ENCODE measurements at places on chromosomes 13 and 19.

GRCh38 chr19:28508666-28509065, 704.3 kb downstream of the UQCRFS1 start:
- no peak for DNase-seq

DNA sequence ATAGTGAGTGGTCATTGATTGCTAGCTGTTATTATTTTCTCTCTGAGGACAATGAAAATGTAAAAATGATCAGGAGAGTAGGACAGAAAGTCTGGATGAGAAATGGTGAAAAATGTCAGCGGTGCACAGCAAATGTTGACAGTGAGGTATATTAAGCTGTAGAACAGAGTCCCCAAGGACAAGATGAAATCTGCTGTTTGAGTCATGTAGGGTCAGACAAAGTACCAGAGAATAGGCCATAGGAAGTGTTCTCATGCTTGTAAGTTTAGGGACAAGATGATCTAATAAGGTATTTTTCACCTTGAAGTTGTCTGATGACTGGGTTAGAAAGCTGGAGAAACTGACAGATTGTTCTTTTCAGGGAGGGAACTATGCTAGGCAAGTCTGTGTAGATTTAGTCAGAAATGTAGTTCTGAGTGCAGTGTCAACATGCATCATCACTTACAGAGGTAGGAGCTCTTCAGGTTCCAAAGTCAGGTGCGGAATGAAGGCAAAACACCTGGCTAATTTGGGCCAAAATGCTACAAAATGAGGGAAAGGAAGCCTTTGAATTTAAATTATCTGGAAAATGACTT, 369.3 kb downstream of the DLEU7 start:
- peak; percentile 17 for DNase-seq

DNA sequence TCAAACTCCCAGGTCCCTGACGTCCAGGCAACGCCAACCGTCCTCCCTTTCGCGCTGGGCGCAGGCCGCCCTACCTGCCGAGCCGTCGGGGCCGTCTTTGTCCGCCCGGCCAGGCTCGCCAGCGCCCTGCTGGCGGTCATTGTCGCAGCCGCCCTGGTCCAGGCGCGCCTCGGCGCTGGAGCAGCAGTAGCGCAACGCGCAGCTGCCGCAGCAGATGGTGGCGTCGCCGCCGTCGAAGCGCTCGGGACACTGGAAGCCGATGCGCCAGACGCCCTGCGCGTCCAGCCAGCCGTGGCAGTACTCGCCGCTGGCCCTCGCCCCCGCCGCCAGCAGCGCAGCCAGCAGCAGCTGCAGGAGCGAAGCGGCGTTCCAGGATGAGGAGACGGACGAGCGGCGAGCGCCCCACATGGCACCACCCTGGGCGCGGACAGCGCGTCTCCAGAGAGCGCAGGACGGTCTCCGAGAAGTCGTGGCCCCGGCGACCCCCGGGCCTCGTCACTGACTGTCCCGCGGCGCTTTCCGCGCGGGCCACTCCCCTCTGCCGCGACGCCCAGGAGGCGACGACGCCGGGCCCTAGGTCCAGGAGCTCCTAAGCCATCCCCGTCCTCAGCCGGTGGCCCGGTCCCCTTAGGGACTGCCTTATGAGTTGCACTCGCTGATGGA, 1.1 kb downstream of the SHISA2 start:
- peak; percentile 71 for DNase-seq

DNA sequence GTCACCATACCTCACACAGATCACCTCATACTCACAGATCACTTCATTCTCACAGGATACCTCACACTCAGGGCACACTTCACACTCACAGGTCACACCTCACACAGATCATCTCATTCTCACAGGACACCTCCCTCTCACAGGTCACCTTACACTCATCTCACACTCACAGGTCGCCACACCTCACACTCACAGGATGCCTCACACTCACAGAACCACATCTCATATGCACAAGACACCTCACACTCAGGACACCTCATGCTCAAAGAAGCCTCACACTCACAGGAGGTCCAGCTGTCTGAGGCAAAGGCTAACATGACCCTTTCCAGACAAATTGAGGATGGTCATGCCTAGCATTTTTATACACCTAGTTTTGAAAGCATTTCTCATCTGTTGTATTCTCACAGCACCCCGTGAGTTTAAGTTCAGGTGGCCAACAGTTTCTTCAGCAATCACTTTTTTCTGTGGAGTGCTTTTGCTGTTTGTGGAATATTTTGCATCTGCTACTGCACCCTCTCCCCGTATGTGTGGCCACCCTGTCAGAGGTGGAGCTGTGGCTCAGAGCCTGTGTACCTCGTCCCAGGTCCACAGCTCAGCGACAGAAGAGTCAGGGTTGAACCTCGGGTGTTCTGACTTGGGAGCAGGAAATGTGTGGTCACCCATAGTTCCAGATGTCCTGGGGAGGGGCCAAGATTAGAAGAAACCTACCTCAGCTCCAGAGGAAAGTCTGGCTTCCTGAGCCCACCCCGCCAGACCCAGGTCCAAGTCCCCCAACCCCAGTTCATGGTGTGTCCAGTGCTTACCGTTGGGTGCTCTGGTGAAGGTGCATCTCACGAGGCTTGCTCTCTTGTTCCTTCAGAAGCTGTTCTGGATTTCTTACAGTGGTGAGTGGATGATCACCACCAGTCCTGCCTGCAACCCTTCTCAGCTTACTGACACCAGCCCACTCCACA, 7.6 kb downstream of the F7 start:
- DNase-seq: no peak

DNA sequence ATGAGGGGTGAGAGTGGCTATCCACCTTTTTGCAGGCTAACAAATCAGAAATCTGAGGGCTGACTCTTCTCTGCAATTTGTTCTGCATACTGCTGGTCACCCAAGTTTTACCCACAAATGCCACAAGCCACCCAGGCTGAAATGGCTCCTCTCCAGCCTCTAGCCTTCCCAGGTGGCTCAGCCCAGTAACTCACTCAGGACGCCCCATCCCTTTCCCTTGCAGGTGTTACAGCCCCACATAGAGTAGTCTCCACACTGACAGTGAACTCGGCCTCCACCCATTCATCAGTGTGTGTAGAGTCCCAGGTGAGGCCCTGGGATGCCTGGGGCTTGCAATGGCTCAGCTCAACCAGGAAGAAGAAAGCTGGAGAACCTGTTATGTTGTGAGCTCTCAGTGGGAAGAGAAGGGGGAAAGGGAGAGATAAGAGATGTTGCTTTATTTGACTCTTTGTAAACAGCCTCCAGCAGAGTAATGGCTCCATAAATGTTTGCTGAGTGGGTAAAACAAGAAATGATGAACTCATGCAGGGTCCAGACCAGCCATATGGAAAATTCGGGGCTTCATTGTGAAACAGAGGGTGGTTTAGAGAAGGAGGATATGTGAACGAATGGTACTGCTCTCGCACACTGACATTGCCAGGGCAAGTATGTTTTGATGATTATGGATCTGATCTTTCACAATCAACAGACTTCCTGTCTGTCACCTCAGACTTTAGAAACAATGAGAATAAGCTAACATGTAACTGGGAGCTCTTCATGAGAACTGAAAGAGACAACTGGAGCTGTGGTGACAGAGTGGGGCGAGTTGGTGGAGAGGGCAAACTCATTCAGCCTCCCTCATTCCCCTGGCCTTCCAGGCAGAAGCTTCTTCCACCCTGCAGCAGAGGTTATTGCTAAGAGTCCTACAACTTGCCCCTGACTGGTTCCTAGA, 74.2 kb upstream of the RFC3 start:
- no peak for DNase-seq

- no peak for DNase-seq
Measured at GRCh38 chr13:36857253-36857652, 38.2 kb downstream of the RFXAP start.

- peak; percentile 67 for DNase-seq
Measured at GRCh38 chr19:3359919-3360420, 6.4 kb upstream of the NFIC start.

DNA sequence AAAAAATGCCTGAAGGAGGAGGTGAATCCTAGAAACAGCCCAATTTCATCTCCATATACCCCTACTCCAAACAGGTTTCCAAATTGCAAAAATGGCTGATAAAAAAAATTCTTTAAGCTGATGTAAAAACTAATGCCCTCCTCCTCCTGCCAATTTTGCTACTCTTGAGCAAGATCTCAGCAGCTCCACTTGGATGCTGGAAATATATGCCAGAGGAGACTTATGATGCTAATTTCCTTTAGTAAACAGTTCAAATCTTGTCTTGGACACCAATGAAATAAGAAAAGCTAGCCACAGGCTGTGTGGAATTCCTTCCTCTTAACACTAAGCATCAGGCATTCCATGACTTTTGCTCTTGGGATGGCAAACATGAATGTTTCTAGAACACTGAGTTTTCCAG, 67.5 kb downstream of the INSR start:
- DNase-seq: no peak
